Mucosa of gallbladder (tissue), 1 donor: ENCODE measurements at places on chromosomes 1 and 21.
A peak's percentile ranks its signal among the peaks of the same experiment; 100 is the strongest.

GRCh38 chr1:212721388-212722247 lies 22.0 kb upstream of the BATF3 start:
- no peak for DNase-seq

DNA sequence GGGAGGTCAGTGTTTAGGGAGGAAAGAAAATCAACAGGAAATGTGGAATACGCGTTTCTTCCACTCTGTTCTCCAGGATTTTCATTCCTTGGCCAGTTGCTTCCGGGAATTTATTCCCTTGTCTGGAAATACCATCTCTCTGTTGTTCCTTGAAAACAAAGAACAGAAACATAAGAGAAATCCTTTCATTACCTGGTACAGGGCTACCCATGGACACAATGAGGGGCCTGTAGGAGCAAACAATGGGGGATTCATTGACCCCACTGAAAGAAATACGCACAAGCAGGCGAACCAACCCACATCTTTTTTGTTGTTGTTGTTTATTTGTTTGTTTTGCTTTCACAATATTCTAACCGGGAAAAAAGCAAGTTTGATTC lies 20.0 kb upstream of the BACE2 start:
- no peak for DNase-seq

GRCh38 chr1:63807046-63807445 lies 33.2 kb downstream of the ROR1 start:
- DNase-seq, result no peak

GRCh38 chr21:14773777-14774345 lies 227.7 kb upstream of the SAMSN1 start:
- DNase-seq, result peak; percentile 57

DNA sequence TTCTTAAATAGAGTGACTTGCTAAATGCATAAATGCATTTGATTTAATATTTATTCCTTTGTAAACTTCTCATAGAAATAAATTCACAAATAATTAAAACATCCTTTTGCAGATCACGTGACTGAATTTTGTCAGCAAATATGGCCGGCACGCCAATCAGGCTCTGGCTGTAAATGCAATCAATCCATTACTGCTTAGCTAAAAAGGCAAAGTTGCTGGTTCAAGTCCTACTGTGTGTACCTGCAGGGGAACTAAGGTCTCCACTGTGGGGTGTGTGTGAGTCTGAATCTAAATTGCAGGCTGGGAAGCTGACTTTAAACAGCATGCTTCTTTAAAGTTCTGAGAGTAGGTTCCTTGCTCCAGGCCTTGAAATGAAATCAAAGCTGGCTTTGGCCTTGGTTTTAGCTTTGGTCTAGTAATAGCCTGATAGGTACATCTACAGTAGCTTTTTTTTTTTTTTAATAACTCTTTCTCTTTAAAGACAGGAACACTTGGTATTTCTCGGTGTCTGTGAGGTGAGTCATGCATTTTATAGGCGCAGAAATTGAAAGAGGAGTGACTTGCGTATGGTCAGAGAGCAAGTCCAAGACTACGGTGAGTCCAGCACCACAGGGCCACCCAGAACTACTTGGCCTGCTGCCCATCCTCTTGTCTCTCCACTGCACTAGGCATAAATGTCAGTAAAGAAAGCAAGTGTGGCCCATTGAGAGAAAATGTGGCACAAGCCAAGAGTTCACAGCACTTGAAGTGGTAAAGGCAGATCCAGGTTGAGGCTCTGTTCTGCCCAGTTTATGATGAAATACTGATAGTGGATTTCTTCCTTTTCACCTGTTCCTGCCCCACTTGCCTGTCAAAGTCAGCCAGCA lies 36.2 kb upstream of the LYST start:
- no peak for DNase-seq

- DNase-seq, result no peak
Observed at GRCh38 chr1:33162141-33162540, 19.7 kb downstream of the TRIM62 start.

- DNase-seq, result no peak
Observed at GRCh38 chr1:60916906-60917305, 165.5 kb upstream of the NFIA start.
